Neural progenitor cell (in vitro differentiated cells): ENCODE measurements at places on chromosomes 7 and 10. TPM values are rescaled to one million over a fixed set of nuclear protein-coding genes. Genes with fewer than 3 reads are reported as not detected.

Gene MLXIPL
- 0.87 and 0.90 TPM in 2 replicates for total RNA-seq

Gene ZNF789
- total RNA-seq = 18.7 and 20.2 TPM in 2 replicates

Gene ZNRF2
- total RNA-seq = 25.5 and 37.7 TPM in 2 replicates

Gene EBF3
- 0.15 and 0.40 TPM in 2 replicates for total RNA-seq

Gene SUN3
- total RNA-seq = not detected in 2 replicates

Gene VWC2
- total RNA-seq = 0.03 TPM in 1 of 2 replicates, not detected in the other

Gene TAS2R60
- total RNA-seq = not detected in 2 replicates

Gene VSIR
- total RNA-seq = 0.46 TPM in 1 of 2 replicates, not detected in the other

Gene CLEC2L
- 0.15 and 0.50 TPM in 2 replicates for total RNA-seq

DNA sequence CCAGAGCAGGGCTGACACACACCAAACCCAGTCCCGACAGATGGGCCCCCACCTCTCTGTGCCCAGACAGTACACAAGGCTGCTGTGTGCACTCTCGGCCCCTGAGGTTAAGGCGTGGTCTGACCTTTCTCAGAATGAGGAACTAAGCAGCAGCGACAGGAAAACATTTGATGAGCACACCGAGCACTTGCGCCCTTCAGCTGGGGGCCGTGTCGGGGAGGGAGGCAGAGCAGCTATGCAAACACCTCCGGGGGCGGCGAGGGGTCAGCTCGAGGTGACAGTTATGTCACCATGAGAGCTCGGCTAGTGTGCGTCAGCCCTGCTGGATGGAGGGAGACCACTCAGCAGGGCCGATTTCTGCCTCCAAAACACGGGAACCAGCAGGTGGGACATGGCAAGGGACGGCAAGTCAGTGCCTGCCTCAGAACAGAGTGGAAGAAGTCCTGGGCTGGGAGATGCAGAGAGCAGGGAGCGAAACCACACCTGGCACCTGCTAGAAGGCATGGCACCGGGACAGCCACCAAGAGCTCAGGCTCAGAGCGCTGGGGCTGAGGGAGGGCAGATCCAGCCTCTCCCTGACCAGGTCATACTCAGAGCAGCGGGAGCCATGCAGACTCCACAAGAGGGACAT lies 57.4 kb downstream of the CHST15 start:
- no peak overlapping the region for H3K27ac ChIP-seq
- DNase-seq = no peak
- no peak overlapping the region for H3K4me3 ChIP-seq
- H3K27me3 ChIP-seq = no peaks in the 10 kb centered on the region

- no peak for DNase-seq
- H3K4me3 ChIP-seq = peak overlapping the region; percentile 89
- H3K36me3 ChIP-seq = no peaks in the 10 kb centered on the region
- H3K4me1 ChIP-seq = peaks cover 22% of the 10 kb centered on the region
Measured at GRCh38 chr7:129055861-129056464, 1.1 kb upstream of the TNPO3 start.

DNA sequence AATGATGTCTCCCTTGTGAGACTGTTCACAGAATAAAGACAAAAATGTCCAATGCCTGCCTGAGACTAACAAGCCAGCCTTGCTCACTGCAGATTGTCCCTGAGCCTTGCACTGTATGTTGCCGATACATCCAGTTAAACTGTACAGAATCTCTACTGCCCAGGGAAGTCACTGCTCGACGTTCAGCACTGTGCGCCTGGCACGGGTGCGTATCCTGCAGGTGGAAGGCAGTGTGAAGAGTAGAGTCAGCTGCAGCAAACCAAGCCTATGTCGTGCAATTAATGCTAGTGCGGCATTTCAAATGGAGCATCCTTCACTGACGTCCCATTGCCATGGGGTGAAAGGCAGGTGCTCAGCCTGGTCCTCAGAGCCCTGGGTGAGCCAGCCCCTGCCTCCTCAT lies 132.9 kb downstream of the TNS3 start:
- H3K27me3 ChIP-seq = no peaks in the 10 kb centered on the region
- no peak overlapping the region for H3K27ac ChIP-seq
- peaks cover 24% of the 10 kb centered on the region for H3K4me1 ChIP-seq

DNA sequence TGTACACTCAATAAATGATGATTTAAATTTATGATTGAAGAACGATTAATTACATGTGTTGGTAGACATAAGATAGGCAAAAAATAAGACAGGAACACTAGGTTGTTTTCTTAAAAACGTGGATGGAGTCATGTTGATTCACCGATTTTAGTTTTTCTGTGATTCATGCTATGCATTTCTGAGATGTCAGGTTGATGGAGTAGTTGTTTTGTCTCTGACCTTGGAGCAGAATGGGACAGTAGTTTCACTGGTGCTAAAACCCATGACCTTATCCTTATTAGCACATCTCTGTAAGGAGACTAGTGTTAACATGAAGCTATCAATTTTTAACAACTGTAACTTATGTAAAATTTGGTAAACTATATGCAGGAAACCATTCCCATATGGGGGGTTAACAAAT lies 611.6 kb upstream of the FZD8 start:
- no peak overlapping the region for H3K4me3 ChIP-seq
- H3K27me3 ChIP-seq = no peaks in the 10 kb centered on the region
- DNase-seq = no peak
- H3K36me3 ChIP-seq = no peaks in the 10 kb centered on the region
- no peaks in the 10 kb centered on the region for H3K4me1 ChIP-seq
- no peak overlapping the region for H3K27ac ChIP-seq

DNA sequence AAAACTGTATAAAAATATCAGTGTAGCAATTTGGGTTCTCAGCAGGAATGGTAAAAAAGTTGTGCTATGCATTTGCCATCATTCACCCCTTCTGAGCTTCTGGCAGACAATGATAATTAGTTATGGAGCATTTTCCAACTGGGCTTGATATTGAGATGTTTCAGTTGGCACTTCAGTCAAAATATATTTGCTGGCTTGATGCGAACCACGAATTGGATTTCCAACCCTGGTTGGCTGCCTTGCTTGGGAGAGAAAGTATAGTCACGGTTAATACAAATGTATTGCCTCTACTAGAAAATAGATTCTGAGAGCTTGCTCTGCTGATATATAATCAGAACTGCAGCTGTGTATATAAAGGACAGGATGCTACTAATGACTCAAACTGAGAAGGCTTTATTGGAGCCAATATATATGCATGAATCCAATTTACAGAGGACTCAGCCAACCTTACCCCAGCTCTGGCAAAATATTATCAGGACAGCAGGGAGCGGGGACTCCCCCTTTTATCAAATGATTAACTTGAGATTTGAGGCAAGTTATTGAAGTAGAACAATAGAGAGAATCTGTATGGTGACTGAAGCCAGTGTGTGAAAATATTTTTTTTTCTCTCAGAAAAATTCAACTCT lies 219.8 kb upstream of the SMIM30 start:
- H3K36me3 ChIP-seq = no peaks in the 10 kb centered on the region
- H3K27me3 ChIP-seq = no peaks in the 10 kb centered on the region
- no peak for DNase-seq
- H3K4me3 ChIP-seq = no peak overlapping the region

DNA sequence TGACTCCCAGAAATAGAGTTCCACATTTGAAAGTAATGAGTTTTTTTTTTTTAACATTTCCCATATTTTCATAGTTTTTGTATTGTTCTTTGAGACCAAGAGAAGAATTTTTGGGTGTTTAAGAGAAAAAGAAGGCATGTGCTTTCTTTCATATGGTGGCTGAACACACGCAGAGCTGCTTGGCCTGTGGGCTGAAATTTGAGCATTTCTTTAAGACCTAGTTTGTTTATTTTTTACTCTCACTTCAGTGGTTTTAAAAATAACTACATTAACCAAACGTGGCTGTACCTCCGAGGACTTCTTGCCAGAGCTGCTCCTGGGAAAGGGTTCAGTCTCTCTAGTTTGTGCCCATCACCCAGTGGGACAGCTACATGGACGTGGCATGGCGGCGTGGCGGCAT lies 58.3 kb downstream of the INPP5A start:
- H3K27me3 ChIP-seq = no peaks in the 10 kb centered on the region
- H3K4me1 ChIP-seq = peaks cover 13% of the 10 kb centered on the region
- no peak for DNase-seq
- no peak overlapping the region for H3K27ac ChIP-seq
- H3K4me3 ChIP-seq = no peak overlapping the region

DNA sequence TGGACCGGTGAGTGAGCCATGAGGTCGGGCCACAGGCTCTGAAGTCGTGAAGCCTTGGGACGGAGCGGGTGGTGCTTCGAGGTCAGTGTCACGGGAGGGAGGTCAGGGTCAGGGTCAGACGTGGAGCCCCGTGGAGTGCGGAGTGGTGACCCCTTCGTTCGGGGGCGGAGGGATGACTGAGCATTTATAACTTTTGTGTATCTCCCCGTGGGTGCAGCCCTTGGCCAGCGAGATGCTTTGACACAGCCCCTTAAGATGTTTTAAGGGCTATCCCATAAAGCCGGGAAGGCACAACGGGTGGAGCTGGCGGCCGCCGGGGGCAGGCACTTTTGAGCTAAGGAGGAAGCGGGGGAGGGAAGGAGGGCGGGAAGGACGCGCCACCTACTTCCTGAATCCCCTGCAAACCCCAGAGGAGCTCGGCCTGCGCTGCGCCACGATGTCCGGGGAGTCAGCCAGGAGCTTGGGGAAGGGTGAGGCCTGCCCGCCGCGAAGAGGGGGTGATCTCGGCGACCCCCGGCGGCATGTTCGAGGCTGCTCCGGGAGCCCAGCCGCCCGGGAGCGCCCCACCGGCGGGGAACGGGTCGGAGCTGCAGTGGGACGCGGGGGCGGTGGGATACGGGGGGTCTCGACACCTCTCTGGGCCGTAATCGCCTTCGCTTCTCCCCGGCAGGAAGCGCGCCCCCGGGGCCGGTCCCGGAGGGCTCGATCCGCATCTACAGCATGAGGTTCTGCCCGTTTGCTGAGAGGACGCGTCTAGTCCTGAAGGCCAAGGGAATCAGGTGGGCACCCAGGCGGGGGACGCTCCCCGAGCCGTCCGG lies at the start of gene GSTO1:
Gene GSTO1 (plus strand): TSS at position 400 of the 818 bp plus-strand sequence. CDS start 37 bp downstream, at position 437.
- peaks cover 43% of the 10 kb centered on the region for H3K27me3 ChIP-seq
- H3K4me3 ChIP-seq = peak within 1 kb of the TSS; percentile 68
- no peaks in the 10 kb centered on the region for H3K36me3 ChIP-seq
- DNase-seq = peak; percentile 67

- no peak for DNase-seq
- H3K36me3 ChIP-seq = peaks cover 3% of the 10 kb centered on the region
- no peak overlapping the region for H3K27ac ChIP-seq
- no peaks in the 10 kb centered on the region for H3K27me3 ChIP-seq
- no peak overlapping the region for H3K4me3 ChIP-seq
Measured at GRCh38 chr7:5217851-5218331, 27.9 kb downstream of the WIPI2 start.

GRCh38 chr7:68776326-68776725 lies 821.9 kb upstream of the AUTS2 start:
- no peaks in the 10 kb centered on the region for H3K36me3 ChIP-seq
- H3K27ac ChIP-seq = no peak overlapping the region
- no peaks in the 10 kb centered on the region for H3K27me3 ChIP-seq
- no peaks in the 10 kb centered on the region for H3K4me1 ChIP-seq

GRCh38 chr7:18288322-18289037 lies 207.1 kb upstream of the HDAC9 start:
- no peaks in the 10 kb centered on the region for H3K4me1 ChIP-seq
- H3K27me3 ChIP-seq = no peaks in the 10 kb centered on the region
- no peaks in the 10 kb centered on the region for H3K36me3 ChIP-seq
- H3K27ac ChIP-seq = no peak overlapping the region

DNA sequence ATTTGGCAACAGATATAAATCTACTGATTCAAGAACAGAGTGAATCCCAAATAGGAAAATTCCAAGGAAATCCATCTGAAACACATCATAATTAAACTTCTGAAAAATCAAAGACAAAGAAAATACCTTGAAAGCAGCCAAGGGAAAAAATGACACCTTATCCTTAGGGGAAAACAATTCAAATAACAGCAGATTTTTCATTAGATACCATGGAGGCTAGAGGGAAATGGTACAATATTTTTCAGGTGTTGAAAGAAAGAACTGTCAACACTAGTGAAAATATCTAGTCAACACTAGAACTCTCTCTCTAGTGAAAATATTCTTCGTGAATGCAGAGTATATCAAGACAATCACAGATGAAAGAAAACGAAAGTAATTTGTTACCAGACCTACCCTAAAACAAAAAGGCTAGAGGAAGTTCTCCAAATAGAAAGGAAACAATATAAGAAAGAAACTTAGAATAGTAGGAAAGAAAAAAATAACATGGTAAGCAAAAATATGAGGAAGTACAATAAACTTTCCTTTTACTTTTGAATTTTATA lies 5.7 kb upstream of the FAM241B start:
- H3K27ac ChIP-seq = no peak overlapping the region
- DNase-seq = no peak
- H3K36me3 ChIP-seq = no peaks in the 10 kb centered on the region

DNA sequence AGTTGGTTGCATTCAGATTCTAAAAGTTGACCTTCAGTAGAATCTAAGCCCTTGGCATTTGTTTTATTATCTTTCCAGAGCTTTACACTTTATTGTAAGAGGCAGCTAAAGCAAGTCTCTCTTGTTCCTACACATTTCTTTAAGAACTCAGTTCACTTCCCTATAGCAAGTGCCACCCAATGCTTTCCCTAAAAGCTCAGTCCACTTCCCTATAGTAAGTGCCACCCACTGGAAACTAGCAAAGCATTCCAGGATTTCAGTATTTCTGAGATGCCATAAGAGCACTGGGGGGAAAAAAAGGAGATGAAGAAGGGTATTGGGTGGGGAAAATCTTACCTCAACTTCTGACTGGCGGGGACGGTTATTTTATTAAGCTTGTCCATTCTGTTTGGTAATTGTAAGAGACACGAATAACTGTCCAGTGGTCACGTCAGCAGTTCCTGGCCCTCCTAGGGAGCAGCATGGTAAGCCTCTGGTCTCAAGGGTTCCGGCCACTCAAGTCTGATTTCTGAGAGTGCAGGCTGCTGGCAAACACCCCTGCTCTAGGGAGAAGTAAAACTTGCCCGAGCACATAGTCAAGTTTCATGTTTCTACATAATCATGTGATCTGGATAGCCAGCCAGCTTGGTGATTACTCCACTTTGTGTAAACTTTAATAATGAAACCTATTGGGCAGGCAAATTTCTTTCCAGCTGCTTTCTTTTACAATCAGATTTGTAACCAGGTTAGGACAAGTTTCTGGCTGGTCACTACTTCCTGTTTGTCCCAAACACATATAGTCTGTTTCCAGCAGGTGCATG lies at the start of gene BLNK:
Gene BLNK (minus strand): TSS at position 554 of the 800 bp plus-strand sequence. CDS start 171 bp downstream, at position 383.
- H3K27me3 ChIP-seq = no peaks in the 10 kb centered on the region
- H3K4me1 ChIP-seq = no peaks in the 10 kb centered on the region
- DNase-seq = no peak
- no peak within 1 kb of the TSS for H3K27ac ChIP-seq
- H3K4me3 ChIP-seq = no peak within 1 kb of the TSS

- H3K27ac ChIP-seq = no peak overlapping the region
- H3K4me1 ChIP-seq = peaks cover 24% of the 10 kb centered on the region
Measured at GRCh38 chr7:47502240-47502877, 79.6 kb downstream of the TNS3 start.

- H3K36me3 ChIP-seq = no peaks in the 10 kb centered on the region
- peaks cover 12% of the 10 kb centered on the region for H3K27me3 ChIP-seq
- no peak overlapping the region for H3K27ac ChIP-seq
Measured at GRCh38 chr7:128178611-128179010, 62.5 kb upstream of the LEP start.

- no peaks in the 10 kb centered on the region for H3K4me1 ChIP-seq
- no peak overlapping the region for H3K27ac ChIP-seq
- DNase-seq = no peak
- H3K4me3 ChIP-seq = no peak overlapping the region
- no peaks in the 10 kb centered on the region for H3K36me3 ChIP-seq
Measured at GRCh38 chr10:51188008-51188407, 113.7 kb downstream of the PRKG1 start.
